Adrenal gland (tissue), 19 donors: ENCODE measurements at places on chromosomes 11 and 22. TPM values are rescaled to one million over a fixed set of nuclear protein-coding genes. Genes with fewer than 3 reads are reported as not detected.

DNA sequence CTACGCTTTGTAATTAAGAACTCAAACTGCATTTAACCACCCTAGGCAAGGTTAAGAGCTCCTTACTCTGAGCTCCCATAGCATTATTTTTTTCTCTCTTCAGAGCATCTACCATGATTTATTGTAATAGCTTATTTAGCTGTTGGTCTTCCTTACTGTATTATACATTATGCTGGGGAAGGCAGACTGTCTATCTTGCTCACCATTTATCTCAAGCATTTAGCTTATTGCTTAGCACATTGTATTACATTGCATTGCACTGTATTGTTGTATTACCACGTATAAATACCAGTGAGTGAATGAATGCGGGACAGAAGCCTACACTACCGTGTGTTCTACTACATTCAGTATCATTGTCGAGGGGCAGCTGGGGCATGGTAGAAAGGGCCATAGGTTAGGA lies 324.3 kb downstream of the OPCML start:
- no peak for DNase-seq

Gene RFPL3
- polyA plus RNA-seq = not detected

GRCh38 chr11:110087812-110088534 lies 5.2 kb upstream of the ZC3H12C start:
- no peak for DNase-seq

Gene YPEL1
- polyA plus RNA-seq = 4.4 TPM

- no peak for DNase-seq
Measured at GRCh38 chr11:62153087-62153395, 29.2 kb downstream of the INCENP start.

- DNase-seq = no peak
Measured at GRCh38 chr11:96021901-96022650, 98.2 kb upstream of the MTMR2 start.

DNA sequence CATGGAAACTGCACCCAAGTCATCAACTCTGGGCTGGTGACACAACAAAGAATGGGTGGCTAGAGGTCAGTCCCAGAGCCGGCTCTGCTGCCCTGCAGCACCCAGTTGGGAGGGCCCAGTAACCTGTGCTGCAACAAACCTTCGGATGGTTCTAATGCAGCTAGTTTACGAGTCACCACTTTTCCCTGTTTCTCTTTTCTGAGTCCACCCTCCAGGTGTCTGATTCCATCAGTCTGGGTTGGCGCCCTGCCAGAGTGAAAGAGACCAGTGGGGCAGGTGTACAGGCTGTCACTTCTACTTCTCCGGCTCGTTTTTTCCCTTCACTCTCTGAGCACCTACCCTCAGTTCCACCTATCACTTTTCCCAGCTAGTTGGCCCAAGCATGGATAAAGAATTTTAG lies 572.9 kb downstream of the NTM start:
- DNase-seq = no peak

Gene GPR83
- 0.20 TPM for polyA plus RNA-seq

Gene ZNF280B
- polyA plus RNA-seq = 1.4 TPM

DNA sequence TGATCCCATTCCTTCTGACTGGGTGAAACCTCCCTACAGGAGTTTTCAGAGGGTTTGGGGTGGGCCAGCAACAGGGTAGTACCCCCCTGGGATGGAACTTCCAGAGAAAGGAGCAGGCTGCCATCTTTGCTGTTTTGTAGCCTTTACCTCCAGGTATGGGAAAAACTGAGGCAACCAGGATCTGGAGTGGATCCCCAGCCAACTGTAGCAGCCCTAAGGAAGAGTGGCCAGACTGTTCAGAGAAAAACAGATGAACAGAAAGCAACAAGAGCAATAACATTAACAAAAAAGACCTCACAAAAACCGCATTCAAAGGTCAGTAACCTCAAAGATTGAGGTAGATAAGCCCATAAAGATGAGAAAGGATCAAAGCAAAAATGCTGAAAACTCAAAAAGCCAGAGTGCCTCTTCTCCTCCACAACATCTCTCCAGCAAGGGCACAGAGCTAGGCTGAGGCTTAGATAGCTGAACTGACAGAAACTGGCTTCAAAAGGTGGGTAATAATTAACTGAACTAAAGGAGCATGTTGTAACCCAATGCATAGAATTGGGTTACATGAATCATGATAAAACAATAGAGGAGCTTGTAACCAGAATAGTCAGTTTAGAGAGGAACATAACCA lies 1288.6 kb upstream of the CNTN5 start:
- DNase-seq = no peak

Gene TALDO1
- polyA plus RNA-seq = 64.3 TPM

- DNase-seq = no peak
Measured at GRCh38 chr22:46439111-46439510, 98.3 kb downstream of the CELSR1 start.

Gene FGF3
- polyA plus RNA-seq = not detected

Gene SLCO2B1
- polyA plus RNA-seq = 13.0 TPM

GRCh38 chr22:44084044-44084772 lies 60.1 kb downstream of the PARVB start:
- DNase-seq = no peak

GRCh38 chr11:30284836-30285235 lies 38.1 kb upstream of the ARL14EP start:
- DNase-seq = no peak

Gene NAV2
- polyA plus RNA-seq = 1.7 TPM

- DNase-seq = no peak
Measured at GRCh38 chr22:48736593-48737460, 1090.8 kb downstream of the BRD1 start.

Gene PGR
- 0.24 TPM for polyA plus RNA-seq

Gene SHISAL1
- polyA plus RNA-seq = 1.0 TPM

- peak; percentile 36 for DNase-seq
Measured at GRCh38 chr11:110430267-110431050, 711 bp downstream of the FDX1 start.

GRCh38 chr22:21919526-21920307 lies 32.9 kb downstream of the PPM1F start:
- DNase-seq = no peak

Gene THRSP
- polyA plus RNA-seq = 0.77 TPM

DNA sequence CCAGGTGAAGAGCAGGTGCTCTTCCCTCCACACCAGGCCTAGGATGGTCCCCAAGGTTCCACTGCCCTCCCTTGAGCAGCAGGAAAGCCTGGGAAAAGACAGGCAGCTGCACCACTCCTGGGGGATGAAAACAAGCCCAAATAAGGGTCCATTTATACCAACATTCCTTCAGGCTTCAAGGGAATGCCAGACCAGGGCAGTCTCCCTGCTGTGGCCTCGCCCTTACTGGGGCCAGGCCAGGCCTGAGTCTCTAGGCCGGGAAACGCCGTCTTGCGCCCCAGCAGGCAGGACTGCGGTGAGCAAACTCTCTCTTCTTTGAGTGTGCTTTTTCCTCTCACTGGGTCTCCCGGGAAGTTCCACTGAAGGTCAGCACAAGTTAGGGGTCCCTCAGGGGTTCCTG lies 443.5 kb downstream of the SOX6 start:
- DNase-seq = no peak

DNA sequence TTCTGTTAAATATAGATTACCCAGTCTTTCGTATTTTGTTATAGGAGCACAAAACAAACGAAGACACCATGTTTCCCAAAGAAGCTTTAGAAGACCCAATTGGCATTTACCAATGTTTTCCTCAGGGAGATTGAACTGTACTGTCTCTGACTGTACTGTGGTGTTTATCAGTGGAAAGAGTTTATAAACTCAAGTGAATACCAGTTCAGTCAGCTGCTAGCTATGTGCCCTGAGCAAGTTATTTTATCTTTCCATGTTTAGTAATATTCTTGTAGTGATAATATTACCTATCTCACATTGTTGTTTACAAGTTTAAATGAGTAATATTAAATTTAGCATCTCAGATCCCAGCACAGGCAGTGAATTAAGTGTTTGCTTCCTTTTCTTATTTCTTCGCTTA lies 773.2 kb downstream of the KCNA4 start:
- DNase-seq = no peak

DNA sequence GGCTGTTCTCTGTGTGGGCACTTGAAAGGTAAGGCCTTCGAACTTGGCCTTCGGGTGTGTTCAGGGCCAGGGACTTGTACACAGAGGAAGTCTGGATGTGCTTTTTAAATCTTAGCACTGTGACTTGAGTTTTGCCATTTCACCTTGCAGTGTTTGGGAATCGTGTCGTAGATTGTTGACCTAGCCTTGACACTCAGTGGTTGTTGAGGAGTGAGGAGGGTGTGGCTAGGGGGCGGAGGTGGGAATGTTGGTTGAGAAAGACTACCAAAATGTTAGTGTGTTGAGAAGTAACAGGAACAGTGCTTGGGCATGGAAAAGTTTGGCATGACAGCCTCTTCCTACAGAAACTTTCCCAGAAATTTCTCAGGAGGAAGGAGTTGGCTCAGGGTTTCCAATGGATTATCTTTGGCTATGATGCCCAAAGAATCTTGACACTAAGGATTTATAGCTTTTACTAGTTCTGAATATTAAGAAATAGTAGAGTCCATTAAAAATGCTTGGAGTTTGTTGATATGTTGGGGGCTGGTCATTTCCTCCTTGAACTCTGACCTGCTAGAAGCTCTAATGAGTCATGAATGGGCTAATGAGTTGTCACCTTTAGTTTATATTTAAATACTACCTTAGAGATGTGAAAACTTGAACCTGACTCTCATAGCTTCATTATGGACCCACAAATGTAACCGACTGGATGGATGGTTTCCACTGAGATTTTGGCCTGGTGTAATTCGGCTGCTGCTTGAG lies 40.6 kb downstream of the BARX2 start:
- no peak for DNase-seq

Gene MPEG1
- 4.5 TPM for polyA plus RNA-seq

DNA sequence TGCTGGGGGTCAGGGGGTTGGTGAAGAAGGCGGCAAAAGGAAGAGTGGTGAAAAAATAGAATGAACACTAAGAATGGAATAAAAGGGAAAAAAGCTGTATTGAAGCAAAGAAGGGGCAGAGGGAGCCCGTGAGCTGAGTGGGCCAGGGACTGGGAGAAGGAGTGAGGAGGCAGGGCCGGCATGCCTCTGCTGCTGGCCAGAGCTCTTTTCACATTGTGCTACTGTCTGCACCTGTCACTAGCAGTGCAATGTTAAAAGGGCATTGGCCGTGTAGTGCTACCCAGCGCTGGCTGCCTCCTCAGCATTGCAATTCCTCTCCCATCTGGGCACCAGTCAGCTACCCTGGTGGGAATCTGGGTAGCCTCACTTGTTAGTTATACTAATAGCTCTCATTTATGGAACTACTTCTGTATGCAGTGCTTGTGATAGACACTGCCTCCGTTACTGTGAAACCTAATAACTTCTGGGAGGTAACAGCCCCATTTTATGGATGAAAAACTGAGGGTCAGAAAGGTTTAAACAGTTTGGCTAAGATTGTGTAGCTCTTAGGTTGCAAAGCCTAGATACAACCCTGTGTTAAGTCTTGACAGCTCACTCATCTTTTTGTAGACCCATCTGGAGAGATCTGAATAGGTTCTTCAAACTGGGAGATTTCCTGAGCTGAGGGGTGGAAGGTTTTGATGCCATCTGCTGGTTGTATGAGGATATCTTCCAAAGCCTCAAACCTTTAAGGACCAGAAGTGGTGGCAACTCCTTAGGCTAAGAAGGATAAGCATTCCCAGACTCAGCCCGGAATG lies 8.5 kb downstream of the YPEL4 start:
- DNase-seq = no peak
